Metanephros (tissue), 2 donors: ENCODE measurements at places on chromosomes 4 and X. TPM values are rescaled to one million over a fixed set of nuclear protein-coding genes. Genes with fewer than 3 reads are reported as not detected.

The GSPT2 gene
- 9.0 TPM for total RNA-seq

The VCX3A gene
- total RNA-seq = not detected

The RNF113A gene
- 9.0 TPM for total RNA-seq

The NSG1 gene
- total RNA-seq = 1.3 TPM

The LEF1 gene
- total RNA-seq = 37.3 TPM

The TEC gene
- total RNA-seq = 2.8 TPM

The AR gene
- 7.4 TPM for total RNA-seq

The PTCHD1 gene
- 0.76 TPM for total RNA-seq

The TLR2 gene
- total RNA-seq = 13.3 TPM

The HS6ST2 gene
- total RNA-seq = 29.4 TPM

The HERC6 gene
- total RNA-seq = 9.1 TPM

The MAGEC2 gene
- not detected for total RNA-seq

The GPR78 gene
- total RNA-seq = 0.76 TPM

The CCDC158 gene
- 0.53 TPM for total RNA-seq

The DIPK2B gene
- total RNA-seq = 13.4 TPM

The RBM46 gene
- total RNA-seq = not detected

The NAA11 gene
- not detected for total RNA-seq

The ZXDB gene
- 12.3 TPM for total RNA-seq

The SMARCAD1 gene
- total RNA-seq = 43.8 TPM

The MAGEB2 gene
- not detected for total RNA-seq

The DNAAF6 gene
- not detected for total RNA-seq

The TBC1D8B gene
- total RNA-seq = 11.3 TPM

The CCDC149 gene
- 14.8 TPM for total RNA-seq
